ENCODE measurements at places on chromosomes 7 and 10.

DNA sequence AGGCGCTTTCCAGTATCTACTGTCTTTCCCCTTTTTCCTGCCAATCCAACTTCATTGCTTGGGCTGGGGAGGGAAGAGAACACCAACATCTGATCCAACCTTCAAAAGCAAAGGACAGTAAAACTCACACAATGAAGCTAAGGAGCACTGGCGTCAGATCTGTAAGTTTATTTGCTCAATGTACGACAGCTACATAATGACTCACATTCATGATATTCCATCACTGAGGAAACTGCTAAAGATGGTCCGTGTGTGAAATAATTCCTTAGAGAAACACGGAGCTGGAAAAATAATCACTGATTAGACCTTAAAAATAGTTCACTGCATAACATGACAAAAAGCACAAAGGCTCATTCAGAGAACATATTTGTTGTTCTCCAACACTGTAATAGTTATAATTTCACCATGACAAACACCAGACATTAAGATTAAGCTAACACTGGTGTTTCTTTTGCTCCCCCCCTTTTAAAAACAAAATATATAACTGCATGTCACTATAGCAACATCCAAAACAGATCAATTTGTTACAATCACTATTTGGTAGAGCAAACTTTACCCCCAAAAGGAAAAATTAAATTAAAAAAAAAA is 24.3 kb downstream of the HSPB1 start:
- DNase-seq: no peak

DNA sequence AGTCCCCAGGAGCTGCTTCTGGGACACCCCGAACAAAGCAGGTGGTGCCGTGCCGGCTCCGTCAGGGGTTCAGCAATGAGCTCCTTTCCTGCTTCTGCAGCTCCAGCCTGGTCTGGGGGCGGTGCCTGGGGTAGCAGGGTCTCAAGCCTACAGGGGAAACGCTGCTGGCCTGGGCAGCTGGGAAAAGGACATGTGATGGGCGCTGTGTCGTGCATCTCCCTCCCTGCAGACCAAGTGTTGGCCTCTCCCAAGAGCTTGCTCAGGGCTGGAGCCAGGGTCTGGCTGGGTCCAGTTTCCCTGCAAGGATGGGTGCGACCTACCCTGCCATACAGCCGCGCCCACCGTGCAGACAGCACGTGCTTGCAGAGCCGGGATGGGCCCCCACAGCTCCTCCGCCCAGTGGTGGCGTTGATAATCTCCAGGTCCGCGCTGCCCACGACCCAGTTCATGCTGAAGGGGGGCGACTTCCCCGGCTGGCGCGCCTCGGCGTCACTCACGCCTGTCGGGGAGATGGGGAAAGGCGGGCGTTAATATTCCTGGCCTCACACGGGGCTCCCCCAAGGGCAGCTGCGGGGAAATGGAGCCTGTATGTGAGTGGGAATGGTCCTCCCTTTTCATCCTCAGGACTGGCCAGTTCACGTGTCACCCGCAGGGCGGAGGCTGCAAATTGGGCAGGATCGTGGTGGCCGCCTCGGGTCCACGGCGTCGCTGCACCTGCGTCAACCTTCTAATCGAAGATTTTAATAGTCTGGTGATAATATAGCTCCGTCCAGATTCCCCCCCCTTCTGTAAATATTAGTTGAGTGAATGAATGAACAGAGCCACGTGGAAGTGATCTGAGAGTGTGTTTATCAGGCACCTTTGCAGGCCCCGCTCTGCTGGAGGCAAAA is 128.6 kb downstream of the WDR37 start:
- DNase-seq: no peak

GRCh38 chr7:105985229-105985628 is 22.2 kb downstream of the CDHR3 start:
- no peak for DNase-seq

- no peak for DNase-seq
Observed at GRCh38 chr10:48627984-48628609, 23.2 kb upstream of the ARHGAP22 start.

DNA sequence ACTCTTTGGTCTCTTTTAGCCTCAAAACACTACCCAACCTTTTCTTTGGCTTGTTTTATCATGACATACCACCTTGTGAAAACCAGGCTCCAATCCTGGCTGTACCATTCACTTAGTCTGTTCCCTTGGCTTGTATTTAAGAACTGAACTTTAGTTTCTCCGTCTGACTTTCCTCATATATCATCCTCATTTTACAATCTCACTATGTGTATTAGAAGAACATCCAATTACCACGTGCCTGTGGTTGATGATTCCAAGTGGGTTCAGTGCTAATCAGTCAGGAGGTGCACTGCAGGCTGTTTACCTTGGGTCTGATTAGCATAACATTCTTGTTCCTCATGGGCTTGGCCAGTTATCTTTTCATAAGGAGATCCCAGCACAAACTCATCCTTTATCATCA is 144.8 kb upstream of the KLF14 start:
- DNase-seq: no peak

DNA sequence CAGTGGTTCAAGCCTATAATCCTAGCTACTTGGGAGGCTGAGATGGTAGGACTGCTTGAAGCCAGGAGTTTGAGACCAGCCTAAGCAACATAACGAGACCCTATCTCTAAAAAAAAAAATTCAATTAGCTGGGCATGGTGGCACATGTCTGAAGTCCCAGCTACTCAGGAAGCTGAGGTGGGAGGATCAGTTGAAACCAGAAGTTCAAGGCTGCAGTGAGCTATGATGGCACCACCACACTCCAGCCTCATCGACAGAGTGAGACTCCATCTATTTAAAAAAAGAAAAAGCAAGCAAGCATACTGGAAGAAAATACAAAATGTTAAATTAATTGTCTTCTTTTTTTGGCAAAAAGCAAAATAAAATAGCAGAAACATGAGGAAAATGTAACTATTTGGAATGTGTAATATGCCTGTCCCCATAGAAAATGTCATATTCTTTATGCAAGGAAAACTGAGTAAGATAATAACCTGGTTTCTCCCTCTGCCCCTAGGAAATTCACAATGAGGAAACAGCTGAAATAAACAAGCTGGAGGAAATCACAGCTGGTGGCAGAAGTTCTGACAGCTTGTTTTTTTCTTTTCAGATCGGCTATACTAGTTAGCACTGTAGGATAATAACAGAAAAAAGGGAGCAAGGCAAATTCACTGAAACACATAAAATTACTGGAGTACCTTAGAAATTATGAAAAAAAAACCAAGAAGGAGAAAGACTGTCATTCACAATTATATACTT is 48.5 kb downstream of the HERPUD2 start:
- no peak for DNase-seq

DNA sequence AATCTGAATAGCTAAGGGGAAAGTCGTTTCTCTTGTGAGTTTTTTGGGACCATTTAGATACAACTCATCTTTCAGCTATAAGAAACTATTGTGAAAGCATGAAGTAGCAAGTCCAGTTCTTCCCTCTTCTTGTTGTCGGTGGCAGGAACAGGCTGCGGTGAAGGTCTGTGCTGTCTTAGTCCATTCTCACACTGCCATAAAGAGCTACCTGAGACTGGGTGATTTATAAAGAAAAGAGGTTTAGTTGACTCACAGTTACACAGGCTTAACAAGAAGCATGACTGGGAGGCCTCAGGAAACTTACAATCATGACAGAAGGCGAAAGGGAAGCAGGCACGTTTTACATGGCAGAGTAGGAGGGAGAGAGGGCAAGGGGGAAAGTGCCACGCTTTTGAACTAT is 261.8 kb downstream of the GATA3 start:
- no peak for DNase-seq

- no peak for DNase-seq
Observed at GRCh38 chr10:19833170-19833824, 17.1 kb downstream of the PLXDC2 start.
